Mesothelial cell of epicardium (in vitro differentiated cells): ENCODE measurements at places on chromosomes 2 and 18. TPM values are rescaled to one million over a fixed set of nuclear protein-coding genes. Genes with fewer than 3 reads are reported as not detected.

Gene DSG1
- 0.07 to 0.18 TPM (median 0.09 TPM) in 3 replicates for total RNA-seq

Gene DES
- total RNA-seq = 33.0 to 38.5 TPM (median 37.0 TPM) in 3 replicates

Gene IL1R2
- not detected in 3 replicates for total RNA-seq

Gene ACVR1C
- 0.13 to 0.18 TPM (median 0.14 TPM) in 3 replicates for total RNA-seq

Gene OBSL1
- total RNA-seq = 307 to 319 TPM (median 316 TPM) in 3 replicates
